ENCODE measurements at places on chromosomes 2 and 18.

DNA sequence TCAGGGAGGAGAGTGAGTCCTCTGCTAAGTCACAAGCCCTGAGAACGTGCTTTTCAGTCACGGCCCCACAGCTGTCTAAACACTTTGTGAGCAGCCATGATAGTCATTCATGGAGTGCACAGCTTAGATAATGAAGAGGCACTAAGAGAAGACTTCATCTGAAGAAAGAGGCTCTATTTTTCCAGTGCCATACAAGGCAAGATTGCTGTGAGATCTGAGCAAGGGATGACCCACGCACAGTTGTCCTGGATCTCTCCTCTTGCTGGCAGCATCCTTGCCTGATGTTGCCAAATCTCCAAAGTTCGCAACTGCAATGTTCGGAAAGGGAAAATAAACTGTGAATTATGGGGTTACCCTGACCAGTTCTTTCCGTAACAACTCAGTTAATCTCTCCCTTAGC lies 418.7 kb downstream of the MEIS1 start:
- DNase-seq = no peak

DNA sequence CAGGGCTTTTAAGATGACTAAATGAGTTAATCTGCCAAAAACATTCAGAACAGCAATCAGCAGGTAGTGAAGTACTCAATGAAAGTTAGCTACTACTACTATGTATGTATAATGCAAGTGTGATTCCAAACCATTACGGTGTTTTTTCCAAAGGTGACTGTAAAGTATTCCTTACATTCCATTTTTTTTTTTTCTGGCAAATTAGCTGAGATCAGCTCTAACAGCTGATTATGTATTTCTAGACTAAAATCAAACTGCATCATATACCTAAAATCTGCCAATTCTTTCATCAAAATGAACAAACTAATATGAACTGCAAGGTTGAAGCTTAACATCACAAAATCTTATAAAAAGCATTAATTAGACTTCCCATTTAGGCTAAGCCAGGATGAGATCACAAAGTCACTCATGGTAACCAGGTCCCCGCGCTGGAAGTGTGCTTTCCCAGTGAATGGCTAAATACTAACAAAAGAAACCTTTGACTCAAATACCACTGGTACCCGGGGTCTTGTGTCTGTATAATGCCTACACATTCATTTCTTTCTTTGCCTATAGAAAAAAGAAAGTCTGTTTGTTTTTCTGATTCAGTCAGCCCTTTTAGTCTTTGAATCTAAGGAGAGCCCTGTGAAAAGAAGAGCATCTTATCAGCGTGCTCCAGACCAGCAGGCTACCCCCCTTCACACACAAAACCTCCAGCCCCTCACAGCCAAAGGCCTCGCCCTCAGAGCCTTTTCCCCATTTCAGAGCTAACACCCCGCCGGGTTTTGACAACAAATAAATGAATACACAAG lies 88.3 kb downstream of the RBMS1 start:
- DNase-seq = peak; percentile 41

DNA sequence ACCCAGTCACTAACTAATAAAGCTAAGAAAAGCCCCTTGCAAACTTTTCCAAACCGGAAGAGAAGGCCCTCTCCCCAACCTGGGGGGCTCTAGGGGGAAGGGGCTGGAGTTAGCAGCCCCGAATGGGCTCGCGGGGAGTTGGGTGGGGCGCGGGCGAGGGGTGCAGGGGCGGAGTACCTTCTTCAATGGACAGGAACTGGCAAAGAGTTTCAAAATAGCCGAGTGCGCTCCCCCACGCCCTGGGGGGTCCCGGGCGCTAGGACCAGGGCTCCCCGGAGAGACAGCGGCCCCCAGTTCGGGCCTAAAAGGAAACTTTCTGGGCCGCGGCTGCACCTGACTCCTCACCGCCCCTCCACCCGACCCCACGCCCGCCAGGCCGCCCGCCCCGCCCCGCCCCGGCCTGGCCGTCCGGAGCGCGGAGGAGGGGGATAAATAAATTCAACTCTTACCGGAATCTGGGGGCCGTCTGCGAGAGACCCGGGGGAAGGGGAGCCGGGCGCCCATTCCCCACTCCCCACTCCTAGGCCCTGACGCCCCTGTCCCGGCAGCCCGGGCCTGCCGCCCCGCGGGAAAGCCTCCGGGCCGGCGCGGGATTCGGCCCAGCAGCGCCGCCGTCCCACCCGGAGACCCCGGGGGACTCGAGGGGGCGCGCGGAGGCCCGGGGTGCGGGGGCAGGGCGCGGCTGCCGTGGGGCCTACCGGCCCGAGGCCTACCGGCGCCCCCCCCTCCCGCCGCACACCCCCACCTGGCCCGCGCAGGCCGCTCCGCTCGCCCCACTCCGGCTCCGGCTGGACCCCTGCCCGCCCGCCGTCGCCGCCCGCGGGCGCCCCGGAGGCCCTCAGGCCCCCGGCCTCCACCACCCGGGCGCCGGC lies 868 bp downstream of the INO80D start:
- no peak for DNase-seq

DNA sequence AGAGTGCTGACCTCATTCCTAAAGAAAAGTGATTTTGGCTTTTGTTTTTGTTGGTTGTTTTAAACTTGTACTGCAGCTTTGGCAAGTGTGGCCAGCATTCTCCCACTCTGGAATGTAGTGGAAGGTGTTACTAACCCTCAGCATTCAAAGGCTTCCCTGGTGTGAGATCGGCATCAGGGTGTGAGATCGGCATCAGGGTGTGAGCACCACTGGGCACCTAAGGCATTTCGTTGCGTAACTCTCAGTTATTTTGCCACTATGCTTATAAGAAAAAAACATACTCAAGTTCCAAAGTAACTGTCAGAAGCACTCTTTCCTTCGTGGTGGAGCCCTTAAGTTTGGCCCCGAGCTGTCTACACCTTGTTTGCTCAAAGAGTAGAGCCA lies 1.7 kb downstream of the CYBRD1 start:
- no peak for DNase-seq

GRCh38 chr2:101130081-101130480 lies 21.1 kb downstream of the TBC1D8 start:
- no peak for DNase-seq
